SJCRH30 (cell line): ENCODE measurements at places on chromosomes 5 and 9. TPM values are rescaled to one million over a fixed set of nuclear protein-coding genes. Genes with fewer than 3 reads are reported as not detected.

DNA sequence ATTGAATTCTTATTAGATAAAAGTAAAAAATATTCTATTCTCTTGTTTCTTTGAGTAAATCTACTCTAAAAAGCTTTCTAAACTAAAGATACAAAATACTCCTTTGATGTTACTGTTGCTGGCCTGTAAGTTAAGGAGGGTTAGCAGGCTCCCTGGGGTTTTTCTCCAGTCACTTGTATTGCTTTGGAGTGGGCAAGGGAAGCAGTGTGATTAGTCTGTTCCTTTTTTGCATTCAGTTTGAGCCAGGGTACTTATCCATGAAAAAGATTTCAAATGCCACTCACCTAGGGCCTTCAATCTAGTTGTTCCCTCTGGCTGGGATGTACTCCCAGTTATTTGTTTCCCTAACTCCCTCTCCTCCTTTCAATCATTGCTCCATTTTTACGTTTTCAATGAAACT is 256.2 kb upstream of the SMC2 start:
- no peak for DNase-seq

DNA sequence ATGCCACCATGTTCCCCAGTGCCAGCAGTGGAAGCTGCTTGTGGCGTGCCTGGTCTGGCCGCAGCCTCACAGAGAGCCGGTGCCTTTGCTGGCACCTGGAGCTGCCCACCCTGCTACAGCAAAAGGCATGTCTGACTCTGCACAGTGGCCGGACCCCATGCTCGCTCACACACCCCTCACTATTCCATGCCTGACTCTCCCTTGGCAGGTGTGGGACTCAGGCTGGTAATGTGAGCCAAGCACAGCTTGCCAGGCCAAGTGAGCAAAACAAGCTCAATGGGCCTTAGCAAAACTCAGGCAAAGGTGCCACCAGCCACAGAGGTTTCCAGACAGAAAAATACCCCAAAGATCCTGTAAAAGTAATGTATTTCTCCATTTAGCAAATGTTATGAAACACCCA is 15.5 kb downstream of the GNA14 start:
- DNase-seq, result no peak

- DNase-seq, result no peak
Observed at GRCh38 chr5:119158144-119158543, 87.3 kb downstream of the DMXL1 start.

Gene PCDHB4
- total RNA-seq, result 0.25 and 0.42 TPM in 2 replicates
